HT-29 (cell line): ENCODE measurements at places on chromosomes 6 and 20. TPM values are rescaled to one million over a fixed set of nuclear protein-coding genes. Genes with fewer than 3 reads are reported as not detected.

The KIF6 gene
- total RNA-seq = not detected in 2 replicates

The WFDC10B gene
- not detected in 2 replicates for total RNA-seq

GRCh38 chr20:19275630-19276071 is 63.2 kb downstream of the SLC24A3 start:
- DNase-seq = no peak

The LY86 gene
- not detected in 2 replicates for total RNA-seq

The DDO gene
- total RNA-seq = not detected in 2 replicates

- DNase-seq = no peak
These were observed 22.3 kb downstream of the SLC2A10 start for GRCh38 chr20:46731770-46732169.

GRCh38 chr6:140025171-140025570 is 650.7 kb upstream of the CITED2 start:
- no peak for DNase-seq

DNA sequence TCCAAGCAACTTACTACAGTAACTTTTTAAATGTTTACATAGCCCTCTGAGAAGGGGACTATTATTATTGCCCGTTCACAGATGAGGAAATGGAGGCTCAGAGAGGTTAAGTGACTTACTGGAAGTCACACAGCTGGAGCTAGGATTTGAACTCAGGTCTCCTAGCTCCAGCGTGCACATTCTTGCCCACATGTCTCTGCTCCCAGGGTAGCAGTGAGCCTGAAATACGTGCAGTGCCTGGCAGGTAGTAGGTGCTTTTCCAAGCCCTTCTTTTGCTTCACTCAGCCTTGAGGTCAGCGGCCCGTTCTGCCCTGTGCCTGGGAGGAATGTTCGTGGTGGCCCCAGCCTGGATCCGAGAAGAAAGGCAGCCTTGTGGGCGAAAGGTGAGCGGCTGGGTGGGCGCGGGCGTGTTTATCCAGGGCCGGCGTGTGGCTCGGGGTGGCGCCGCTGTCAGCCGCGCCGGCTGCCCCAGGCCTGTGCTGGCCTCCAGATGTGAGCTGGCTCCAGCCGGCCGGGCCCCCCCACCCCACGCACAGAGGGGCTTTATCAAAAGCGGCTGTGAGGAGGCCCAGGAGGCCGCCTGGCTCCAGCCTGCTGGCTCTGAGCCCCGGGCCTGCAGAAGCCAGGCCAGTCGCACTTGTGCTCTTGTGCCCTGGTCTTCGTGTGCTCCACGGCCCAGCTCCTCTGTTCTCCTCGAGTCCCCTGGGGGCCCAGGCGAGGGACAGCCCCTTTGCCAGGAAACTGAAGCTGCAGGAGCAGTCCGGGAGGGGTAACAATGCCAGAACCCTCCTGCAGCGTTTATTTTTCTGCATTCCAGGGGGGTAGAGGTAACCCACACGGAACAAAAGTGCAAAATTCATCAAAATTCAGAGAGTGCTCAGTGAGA is 58.1 kb downstream of the UBE2V1 start:
- DNase-seq = peak; percentile 77
